ENCODE measurements at places on chromosomes 11 and 22.

GRCh38 chr22:49963647-49964026 lies 3.1 kb downstream of the PIM3 start:
- DNase-seq: no peak

DNA sequence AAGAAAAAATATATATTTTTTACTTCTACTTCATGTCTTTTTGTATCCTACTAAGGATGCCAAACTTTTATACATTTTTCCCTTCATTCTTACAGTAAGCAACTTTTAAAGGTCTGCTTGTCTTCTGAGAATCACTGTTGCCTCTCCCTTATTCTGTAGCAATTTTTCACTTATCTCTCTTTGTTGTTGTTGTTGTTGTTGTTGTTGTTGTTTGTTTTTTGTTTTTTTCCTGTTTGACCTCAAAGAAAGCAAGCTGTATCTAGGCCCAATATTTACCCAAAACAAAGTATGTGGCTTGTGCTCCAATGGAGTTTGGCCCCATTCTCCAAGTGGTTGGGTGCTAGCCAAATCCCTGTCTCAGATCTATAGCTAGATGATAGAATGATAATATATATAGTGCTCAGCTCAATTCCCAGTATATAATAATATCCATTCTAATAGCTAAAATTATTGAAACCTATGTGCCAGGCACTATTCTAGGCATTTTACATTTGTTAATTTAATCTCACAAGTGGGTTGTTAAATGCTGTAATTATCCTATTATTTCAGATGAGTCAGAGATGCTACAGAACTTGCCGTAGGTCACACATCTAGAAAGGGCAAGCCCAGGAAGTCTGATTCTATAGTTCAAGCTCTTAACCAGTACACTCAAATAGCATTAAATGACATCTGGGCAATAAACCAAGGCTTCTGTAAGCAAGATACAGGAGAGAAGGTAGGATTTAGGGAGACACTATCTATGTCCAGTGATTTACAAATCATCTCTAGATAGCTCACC lies 205.1 kb upstream of the PITPNB start:
- DNase-seq: no peak

DNA sequence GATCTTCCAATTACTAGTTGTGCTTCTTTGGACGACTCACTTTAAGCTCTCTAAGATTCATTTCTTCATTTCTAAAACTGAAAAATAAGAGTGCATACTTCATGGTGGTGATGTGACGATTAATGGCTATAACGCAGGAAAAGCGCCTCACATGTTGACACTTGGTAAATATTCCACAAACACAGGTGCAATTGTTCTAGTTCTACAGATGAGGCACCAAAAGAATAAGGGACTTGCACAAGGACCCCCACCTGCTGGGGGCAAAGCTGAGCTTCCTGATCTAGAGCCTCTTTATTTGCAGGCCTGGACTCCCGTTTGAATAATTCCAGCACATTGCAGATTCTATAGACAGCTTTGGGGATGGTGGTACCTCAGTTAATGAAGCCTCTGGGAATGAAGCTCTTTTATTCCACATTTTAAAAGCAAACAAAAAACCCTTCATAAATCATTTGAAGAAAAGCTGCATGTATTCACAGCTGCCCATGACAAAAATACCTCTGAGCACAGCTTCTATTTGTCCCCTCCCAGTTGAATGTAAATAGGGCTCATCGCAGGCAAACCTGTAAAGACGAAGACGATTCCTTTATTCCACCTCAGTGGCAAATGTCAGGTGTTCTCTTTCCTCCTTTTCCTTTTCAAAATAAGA lies 14.9 kb upstream of the CADM1 start:
- DNase-seq: no peak

DNA sequence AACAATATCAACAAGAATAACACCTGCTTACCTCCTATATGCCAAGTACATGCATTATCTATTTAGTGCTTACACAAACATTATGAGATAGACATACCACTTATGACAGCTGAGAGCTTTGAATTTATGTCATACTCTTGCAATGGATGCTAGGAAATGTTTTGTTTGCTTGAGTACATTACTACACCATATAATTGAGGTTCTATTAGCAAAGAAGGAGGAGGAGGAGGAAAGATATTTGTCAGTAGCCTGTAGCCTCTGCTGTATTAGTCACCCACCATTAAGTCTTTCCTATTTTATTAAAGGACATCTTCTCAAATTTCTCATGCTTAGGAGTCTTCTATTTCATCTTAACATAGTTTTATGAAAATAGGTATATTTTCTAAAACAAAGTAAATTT lies 6.4 kb downstream of the ANO5 start:
- DNase-seq: no peak

- no peak for DNase-seq
These were observed 15.7 kb downstream of the DMC1 start for GRCh38 chr22:38554281-38554680.

- peak; percentile 16 for DNase-seq
These were observed 185.6 kb upstream of the TENM4 start for GRCh38 chr11:79626135-79627075.

DNA sequence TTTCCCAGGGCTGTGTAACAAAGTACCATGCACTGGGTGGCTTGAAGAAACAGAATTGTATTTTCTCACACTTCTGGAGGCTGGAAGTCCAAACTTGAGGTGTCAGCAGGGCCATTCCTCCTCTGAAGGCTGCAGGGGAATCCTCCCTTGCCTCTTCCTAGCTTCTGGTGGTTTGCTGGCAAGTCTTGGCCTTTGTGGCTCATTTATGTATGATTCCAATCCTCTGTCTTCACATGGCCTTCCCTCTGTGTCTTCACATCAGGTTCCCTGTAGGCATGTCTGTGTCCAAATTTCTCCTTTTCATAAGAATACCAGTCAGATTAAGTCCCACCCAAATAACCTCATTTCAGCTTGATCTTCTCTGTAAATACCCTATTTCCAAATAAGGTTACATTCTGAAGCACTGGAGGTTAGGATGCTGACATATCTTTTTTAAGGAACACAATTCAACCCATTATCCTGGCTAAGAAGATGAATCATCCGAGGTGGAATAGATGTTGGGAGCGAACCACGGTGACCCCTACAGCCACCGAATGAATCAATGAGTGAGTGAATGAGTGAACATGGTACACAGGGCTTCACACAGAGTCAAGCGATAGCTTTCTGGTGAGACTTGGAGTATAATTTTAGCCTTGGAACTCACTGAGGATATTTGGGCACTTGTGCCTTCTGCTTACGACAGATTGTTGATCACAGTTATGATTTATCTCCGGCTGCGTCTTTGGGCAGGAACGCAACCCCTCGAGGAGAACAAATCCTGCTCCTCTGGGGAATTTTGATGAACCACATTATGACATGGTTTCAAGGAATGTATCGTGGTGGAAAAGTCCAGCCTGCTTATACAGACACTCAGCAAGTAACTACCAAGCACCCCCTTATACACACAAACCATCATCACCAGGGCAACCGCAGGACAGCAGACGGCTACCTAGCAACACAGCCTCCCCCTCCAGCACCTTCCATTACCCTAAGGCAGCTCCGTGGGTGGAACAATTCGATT lies 34.3 kb upstream of the MICAL2 start:
- no peak for DNase-seq

DNA sequence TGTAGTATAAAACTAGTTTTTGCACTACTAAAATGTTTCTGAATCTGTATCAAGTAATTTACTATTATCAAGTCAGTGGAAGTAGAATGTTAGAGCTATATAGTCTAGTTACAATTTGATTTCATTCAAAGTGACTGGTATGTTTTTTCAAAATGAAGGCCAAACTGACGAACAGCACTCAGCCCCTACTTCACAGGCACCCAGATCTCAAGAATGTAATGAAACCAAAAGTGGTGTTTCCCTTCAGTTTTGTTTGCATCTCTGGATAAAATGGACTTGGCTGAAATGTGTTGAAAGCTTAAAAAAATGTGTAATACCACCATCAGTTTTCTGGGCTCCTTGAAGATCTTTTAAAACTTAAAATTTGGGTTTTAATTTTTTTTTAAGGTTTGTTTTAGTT lies 46.4 kb downstream of the QSER1 start:
- no peak for DNase-seq

GRCh38 chr11:110761991-110762390 lies 49.8 kb upstream of the ARHGAP20 start:
- DNase-seq: no peak

GRCh38 chr11:110908401-110909105 lies 196.3 kb upstream of the ARHGAP20 start:
- DNase-seq: no peak

- DNase-seq: no peak
These were observed 18.3 kb upstream of the OR56A3 start for GRCh38 chr11:5923794-5924193.
